ENCODE measurements at places on chromosomes 4 and X.

DNA sequence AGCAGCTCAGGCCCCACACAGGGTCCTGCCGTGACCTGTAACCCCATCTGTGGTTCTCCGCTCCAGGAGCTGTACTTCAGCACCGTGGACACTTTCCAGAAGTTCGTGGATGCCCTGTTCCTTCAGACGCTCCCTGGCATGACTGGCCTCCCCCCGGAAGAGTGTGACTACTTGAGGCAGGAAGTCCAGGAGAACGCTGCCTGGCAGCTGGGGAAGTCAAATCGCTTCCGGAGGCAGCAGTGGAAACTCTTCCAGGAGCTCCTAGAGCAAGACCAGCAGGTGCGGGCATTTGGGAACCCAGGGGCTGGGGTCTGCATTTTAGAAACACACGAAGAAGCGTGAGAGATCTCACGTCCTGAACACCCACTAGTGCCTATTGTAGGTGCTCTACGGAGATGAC, 72.5 kb downstream of the EVC start:
- no peak for DNase-seq

DNA sequence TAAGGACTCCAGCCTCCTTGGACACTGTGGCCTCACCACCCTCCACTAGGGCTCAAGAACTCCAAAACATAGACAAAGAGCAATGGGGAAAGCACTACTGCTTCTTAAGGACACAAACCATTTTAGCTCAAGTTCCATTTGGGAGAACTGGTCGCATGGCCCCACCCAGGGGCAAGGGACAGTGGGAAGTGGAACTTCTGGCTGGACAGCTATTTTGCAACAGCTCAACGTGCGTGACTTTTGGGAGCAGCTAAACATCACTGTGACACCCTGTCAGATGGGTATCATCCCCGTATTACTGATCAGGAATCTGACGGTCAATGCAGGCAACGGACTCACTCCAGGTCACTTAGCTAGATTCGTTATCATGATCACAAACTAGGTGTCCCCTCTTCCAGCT, 9.0 kb upstream of the GLOD5 start:
- DNase-seq: no peak

- DNase-seq: no peak
Measured at GRCh38 chrX:71994601-71995000, 84.0 kb downstream of the NHSL2 start.

- DNase-seq: no peak
Measured at GRCh38 chrX:40240844-40241243, 143.1 kb upstream of the BCOR start.

DNA sequence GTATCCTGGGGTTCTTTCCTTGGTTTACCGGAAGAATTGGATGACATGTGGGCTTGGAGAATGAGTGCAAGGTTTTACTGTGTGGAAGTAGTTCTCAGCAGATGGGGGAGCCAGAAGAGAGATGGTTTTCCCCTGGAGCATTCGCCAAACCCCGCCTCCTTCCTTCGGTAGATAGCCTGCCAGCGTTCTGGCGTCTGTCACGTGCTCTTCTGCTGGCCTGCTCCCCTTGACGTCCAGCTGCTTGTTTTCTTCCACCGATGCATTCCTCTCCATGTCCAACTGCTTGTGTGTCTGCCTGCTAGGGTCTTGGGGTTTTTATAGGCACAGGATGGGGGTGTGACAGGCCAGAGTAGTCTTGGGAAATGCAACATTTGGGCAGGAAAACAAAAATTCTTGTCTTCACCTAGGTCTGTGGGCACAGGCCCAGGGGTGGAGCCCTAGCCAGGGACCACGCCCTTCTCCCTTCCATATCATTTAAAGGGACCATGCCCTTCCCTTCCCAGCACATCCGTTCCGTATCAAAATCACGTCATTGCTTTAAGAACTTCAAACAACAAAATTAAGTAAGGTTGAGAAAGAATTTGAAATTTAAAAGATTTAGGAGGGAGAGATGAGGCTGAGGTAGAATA, 538.7 kb upstream of the SMIM31 start:
- no peak for DNase-seq

GRCh38 chr4:1727117-1728031, 6.1 kb downstream of the TACC3 start:
- DNase-seq: no peak

GRCh38 chr4:144288011-144288903, 147.7 kb upstream of the GYPA start:
- no peak for DNase-seq

GRCh38 chr4:133081246-133081645, 67.8 kb upstream of the PCDH10 start:
- DNase-seq: no peak

- no peak for DNase-seq
Measured at GRCh38 chr4:118921786-118922185, 33.1 kb downstream of the SYNPO2 start.

Data from cerebellar nuclear complex (tissue), 1 donor.